Stimulated activated CD8-positive, alpha-beta memory T cell treated with anti-CD3 and anti-CD28 coated beads, Interleukin-7, amount 100 ng/mL, for 48 hours (primary cell): ENCODE measurements at places on chromosomes 1 and 21.

DNA sequence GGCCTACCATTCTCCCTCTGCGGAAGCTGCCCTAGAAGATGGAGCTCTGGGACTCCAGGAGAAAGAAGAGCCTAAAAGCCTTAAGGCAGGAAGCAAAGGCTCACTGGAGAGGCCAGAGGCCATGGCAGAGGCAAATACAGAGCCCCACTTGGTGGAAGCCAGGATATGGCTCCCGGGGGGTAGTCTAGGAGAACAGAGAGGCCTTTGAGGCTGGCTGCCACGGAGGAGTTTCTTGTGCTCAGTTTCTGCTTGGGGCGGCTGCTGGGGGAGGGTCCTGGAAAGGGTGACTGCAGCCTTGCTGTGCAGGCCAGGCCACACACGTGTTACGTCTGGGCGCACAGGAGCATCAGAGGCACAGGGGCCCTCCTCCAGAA, 5.4 kb downstream of the CC2D1B start:
- no peak for DNase-seq

DNA sequence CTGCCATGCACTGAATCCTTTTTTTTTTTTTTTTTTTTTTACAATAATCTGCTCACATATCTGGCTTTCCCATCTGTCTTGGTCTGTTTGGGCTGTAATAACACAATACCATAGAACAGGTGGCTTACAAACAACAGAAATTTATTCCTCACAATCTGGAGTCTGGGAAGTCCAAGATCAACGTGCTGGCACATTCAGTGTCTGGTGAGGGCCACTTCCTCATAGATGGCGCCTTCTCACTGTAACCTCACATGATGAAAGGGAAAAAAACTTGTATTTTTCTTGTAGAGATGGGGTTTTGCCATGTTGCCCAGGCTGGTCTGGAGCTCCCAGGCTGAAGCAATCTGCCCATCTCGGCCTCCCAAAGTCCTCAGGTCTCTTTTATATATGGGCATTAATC, 13.0 kb upstream of the PARP1 start:
- DNase-seq = no peak

DNA sequence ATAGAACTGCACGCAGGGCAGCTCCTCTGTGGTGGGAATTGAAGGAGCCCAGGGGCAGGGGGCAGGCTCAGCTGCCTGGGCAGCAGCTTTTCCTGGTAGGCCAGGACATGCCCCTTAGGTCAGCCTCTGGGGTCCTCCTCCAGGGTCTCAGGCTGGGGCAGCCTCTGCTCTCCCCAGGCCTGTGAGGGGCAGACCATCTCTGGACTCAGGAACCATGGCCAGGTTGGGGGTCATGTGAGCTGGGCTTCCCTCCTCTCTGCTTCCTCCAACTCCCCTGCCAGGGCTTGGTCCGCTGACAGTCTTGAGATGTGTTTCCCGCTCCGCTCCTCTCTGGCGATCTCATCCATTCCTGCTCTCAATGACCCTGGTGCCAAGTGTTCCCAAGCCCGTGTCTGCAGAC, 5.7 kb downstream of the C1orf210 start:
- no peak for DNase-seq

GRCh38 chr1:242568666-242569065, 44.2 kb upstream of the PLD5 start:
- no peak for DNase-seq

GRCh38 chr1:98675282-98675681, 13.8 kb downstream of the SNX7 start:
- DNase-seq = no peak

- DNase-seq = no peak
These were observed 45.3 kb upstream of the PARP1 start for GRCh38 chr1:226453015-226453704.

- no peak for DNase-seq
These were observed 25.3 kb downstream of the USP25 start for GRCh38 chr21:15755125-15755524.

DNA sequence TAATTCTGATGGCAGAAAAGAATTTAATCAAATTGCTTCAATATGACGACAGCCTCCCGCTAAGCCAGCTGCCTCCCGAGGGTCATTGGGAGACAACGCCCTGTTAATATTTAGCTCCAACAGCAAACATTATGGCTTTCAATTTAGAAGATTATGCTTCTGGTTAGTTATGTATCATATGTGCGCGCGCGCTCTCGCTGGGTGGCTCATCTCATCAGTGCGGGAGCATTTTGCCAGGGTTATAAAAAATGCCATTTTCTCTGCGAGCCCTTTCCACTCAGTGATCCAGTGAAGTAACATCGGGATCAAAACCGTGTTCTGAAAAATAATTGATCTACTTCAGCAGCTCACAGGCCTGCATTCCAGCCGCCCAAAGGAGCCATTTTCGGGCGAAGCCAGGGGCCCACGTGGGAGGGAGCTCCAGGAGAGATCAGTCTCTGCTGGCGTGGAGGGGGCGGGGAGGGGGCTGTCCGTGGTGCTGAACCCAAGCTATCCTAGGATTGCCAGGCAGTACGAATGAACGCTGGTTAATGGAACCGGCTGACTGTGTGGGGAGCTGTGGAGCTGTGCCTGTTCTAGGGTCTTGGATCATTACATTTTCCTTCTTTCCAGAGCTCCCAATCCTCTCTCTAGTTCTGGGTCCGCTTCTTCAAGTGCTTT, 219.1 kb upstream of the ZC3H12A start:
- no peak for DNase-seq

DNA sequence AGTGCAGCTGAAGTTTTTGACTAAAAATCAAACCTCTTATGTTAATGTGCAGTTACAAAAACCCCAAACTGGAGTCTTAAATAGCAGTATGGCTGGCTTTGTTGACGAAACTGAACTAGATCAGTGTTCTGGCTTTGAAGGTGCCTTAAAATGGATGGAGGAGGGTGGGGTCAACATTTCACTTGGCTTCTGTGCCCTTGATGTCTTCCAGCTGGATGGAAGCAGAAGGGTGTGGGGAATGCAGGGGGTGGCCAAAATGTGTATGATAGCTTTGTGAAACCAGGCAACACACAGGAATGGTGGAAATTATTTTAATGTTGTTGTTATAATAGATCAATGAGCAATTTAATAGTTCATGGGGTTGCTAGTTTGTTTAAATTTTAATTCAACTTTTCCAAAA, 96.8 kb upstream of the C1orf105 start:
- no peak for DNase-seq

DNA sequence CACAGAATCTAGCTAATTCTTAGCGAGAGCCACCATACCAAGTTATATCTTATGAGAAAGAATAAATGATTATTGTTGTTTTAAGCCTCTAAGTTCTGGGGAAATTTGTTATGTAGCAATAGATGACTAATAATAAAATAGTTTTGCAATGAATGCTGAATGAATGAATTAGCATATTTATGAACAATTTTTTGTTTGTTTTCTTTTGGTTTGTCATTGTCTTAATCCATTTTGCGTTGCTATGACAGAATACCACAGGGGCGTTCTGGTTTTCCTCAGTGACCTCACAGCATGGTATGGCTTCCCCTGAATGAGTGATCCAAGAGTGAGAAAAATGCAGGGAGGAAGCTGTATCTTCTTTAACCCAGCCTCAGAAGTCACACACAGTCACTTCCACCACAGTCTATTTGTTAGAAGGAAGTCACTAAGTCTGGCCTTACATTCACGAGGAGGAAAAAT, 53.8 kb upstream of the HPDL start:
- no peak for DNase-seq

DNA sequence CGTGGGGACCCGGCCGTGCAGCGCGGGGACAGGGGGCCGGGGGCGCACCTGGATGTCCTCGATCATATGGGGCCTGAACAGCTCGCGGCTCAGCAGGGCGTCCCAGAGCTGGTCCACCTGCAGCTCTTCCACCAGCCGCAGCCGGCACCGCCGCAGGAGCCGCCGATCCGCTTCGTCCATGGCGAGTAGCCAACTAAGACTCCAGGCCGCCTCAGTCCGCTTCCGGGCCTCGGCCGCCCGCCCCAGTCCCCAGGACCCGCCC, at the start of gene CASP9:
Gene CASP9 (minus strand): TSS at position 195 of the 262 bp plus-strand sequence. CDS start 15 bp downstream, at position 180.
- DNase-seq = no peak

DNA sequence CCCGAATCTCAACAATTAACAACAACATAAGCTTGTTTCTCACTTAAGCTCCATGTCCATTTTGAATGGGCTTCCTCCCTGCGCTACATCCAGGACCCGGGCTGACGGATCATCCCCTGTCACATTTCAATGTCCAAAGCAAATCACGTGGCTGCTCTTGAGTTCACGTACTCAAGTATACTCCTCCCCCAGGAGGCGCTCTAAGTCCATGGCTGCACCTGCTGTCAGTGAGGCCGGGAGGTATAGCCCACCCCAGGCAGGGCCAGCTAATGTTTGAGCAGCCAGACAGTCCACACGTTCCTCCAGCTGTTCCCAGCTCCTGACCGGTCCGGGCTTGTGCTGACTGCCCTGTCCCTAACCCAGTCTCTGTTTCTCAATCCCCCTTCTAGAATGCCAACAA, 220.8 kb downstream of the SLC35F3 start:
- peak; percentile 30 for DNase-seq

- DNase-seq = no peak
These were observed 4.9 kb downstream of the TPM3 start for GRCh38 chr1:154186852-154187501.

DNA sequence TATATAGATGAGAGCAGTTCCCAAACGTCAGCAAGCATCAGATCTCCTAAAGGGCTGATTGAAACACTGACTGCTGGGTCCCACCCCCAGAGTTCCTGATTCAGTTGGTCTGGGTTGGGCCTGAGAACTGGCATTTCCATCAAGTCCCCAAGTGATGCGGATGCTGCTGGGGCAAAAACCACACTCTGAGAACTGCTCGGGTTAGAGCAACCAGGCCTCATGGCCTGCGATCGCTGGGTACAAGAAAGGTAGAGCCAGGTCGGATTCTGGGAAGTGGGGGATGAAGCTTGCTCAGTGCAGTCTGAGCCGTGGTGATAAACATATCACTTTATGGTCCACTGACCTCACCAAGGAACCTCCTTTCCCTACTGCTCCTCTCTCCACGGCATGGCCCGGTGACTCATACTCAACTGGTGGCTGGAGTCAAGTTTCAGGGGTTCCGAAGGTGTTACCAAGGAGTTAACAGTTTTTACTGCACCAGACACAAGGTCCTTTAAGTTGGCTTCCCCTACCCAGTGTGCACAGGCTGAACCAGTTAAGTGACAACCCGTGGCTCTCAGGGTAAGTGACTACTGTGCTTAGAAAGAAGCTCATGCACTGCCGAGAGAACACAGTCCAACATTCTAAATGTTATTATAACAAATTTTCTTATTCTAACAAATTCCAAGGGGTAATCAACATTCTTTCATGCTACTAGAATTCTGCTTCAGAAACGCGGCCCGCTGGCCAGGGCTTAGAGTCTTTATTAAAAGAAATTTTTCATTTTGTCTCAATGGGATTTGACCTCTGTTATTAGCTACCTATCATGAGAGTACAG, 153.5 kb downstream of the TGFBR3 start:
- no peak for DNase-seq
